ENCODE measurements at places on chromosomes 2 and 18.
A peak's percentile ranks its signal among the peaks of the same experiment; 100 is the strongest.

DNA sequence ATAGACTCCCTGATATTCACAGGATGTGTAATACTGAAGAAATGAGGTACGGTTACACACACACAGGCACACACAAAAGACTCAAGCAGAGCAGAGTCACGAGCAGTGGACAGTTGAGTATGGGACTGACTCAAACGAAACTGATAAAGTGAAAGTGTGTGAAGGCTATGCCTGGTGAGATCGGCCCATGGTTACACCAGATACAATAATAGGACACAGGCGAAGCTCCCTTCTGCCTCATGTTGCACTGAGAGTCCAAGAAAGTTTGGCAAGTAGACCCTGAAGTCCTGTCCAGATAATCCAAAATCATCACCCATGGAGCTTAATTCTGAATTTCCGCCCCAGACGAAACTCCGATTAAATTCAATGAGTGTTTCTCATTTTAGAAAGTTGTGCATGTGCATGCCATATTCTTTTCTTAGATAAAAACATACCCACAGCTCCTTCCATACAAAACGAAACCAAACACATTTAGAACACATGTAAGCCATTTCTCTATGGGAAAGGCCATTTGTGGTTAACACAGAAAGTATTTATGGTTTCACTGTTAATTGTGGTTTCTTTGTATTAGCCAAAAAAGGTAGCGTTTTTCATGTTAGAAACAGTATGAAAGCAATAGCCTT, 567.6 kb downstream of the PLCL1 start:
- DNase-seq: peak; percentile 68

DNA sequence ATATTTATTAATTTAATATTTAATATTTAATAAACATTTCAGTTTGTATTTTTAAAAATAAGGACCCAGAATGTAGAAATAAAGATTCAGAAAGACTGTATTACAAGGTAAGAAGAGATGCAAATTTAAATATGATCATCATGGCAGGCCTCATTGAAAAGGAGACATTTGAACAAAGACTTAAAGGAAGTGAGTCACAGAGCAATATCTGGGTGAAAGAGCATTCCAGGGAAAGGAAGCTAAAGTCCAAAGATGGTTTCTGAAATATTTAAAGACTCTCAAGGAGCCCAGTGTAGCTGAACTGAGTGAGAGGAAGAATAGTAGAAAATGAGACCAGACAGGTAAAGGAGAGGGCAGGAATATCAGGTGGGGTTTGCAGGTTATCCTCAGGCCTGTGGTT, 5.9 kb downstream of the SCYGR4 start:
- DNase-seq: peak; percentile 66

GRCh38 chr2:40049781-40050180, 270.7 kb upstream of the THUMPD2 start:
- peak; percentile 57 for DNase-seq

GRCh38 chr18:68414407-68414806, 300.5 kb downstream of the TMX3 start:
- DNase-seq: no peak

DNA sequence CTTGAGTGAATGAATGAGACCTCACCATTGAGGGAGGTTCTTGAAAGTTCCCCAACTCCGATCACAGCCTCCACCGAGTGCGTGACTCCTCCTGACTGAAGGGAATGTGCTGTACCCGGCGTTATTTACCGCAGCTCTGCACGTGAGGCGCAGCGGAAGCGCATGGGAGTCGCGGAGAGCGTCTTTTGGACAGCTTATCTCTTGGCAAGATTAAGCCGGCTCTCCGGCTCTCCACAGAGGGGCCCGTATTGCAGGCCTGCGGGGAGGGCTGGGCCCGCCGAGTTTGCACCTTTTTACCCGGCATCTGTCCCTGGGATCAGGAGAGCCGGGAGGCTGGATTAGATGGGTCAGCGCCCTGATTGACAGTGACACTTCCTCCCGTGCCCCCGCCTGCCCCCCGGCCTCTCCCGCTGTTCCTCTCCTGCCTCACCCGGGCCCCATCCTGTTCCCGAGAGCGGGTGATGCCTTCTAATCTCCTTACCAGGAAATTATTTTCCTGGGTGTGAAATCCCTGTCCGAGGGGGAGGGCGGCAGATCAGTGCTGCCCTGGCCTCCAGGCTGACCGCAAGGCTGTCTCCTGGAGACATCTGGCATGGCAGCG, 176.3 kb downstream of the INHBB start:
- DNase-seq: no peak

GRCh38 chr18:54717673-54718407, 110.4 kb upstream of the RAB27B start:
- DNase-seq: peak; percentile 18

- no peak for DNase-seq
These were observed 111.1 kb upstream of the CAB39 start for GRCh38 chr2:230601510-230601909.

DNA sequence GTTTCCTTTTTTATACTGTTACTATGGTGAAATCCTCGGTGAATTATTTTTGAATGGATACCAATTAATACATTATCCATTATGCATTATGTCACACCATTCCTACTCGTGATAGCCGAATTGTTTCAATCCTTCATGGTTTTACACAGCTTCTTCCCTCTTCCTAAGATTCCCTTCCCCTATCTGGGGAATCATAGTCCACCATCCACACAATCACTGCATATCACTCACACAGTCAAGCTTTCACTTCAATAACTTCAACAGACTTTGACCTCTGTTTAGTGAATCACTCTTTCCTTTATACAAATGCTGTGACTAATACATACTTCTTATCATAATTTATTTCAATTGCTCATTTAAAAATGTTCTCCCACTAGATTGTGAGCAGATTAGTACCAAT, 1108.1 kb upstream of the LRRTM1 start:
- DNase-seq: no peak

DNA sequence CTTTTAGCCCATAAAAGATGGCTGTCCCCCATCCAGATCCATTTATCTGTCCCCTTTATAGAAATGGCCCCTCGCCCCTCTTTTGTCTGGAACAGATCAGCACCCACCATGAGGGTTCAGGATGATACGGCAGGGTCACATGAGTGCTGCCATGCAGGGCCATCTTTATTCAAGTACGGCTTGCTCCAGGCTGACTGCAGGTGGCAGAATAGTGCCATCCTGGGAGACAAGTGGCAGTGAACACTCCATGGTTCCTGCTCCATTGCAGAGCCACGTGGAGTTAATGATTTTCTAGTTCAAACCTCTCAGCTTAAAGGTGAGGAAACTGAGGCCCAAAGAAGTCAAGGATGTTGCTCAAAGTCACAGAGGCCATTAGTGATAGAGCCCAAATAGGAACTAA, 180.6 kb downstream of the CLIP4 start:
- peak; percentile 24 for DNase-seq

- DNase-seq: peak; percentile 71
These were observed 26.9 kb upstream of the SLC66A3 start for GRCh38 chr2:11128243-11128951.

DNA sequence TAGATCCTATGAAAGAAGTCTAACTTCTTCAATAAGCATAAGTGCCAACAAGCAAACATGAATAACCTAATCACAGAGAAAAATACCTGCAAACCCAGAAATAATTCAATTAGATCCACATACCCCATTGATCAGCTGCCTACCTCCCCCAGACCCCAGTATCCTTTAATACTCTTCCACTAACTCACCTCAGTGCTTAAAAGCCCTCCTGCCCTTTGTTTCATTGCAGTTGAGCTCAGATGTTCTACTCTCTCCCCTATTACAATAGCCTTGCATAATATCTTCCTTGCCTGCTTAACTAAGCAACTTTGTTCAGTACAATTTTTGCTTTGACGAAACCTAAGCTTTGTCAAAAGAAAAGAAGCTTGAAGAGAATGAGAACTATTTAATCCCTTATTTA, 156.0 kb upstream of the ZC3H15 start:
- no peak for DNase-seq

- DNase-seq: no peak
These were observed 234.5 kb downstream of the VAPA start for GRCh38 chr18:10148189-10148929.

DNA sequence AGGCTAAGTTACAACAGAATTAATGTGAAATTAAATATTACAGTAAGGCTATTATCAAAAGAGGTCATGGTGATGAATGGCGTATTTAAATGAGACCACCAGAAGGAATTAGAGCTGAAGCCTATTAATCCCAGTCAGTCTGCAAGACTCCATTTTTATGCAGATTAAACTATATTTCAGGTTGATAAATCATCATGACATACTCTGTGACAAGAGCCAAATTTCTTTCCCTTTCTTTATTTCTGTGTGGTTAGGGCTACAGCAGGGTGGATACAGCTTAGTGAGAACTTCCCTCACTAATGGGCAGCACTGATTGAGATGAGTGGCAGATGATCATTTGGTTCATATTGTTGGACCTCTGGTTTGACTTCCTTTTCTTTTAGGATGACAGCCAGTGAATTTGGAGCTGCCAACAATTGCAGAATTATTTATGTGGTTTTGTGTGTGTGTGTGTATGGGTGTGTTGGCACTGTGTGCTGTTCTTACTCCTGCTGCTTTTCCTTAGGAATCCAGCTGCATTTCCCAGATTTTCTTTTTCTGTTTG, 481.3 kb downstream of the PIK3C3 start:
- no peak for DNase-seq

GRCh38 chr18:62881509-62882016, 166.2 kb downstream of the PHLPP1 start:
- DNase-seq: peak; percentile 95

DNA sequence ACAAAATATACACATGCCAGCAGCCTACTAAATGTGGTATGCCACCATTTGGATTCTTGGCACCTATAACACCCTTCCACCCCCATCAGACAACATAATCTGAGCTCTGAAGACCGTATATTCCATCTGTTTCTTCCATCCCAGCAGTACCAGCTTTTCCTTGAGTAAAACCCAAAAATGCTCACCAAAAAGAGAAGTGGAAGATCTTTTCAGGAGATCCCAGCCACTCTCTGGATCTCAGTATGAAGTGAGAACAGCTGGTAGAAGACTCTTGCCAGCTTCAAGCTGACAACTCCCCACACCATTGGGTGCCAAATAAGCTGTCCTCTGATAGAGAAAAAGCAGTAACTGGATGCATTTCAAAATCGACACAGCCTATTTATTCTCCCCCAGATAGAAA, 22.6 kb downstream of the REG1B start:
- DNase-seq: no peak

DNA sequence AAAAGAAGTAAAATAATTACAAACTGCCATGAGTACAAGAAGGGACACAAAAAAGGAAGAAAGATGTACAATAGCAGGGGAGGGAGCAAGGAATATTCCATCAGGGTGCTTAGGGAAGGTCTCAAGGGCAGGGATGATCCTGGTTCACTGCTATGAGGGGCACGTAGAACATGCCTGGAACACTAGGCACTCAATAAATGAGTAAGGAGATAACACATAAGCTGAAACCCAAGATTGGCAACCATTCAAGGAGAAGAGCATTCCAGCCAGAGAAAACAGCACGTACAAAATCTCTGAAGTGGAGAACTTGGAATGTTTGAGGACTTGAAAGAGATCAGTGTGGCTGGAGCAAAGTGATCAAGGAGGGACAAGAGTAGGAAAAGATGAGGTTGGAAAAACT, 103.2 kb downstream of the FAM161A start:
- DNase-seq: peak; percentile 61

DNA sequence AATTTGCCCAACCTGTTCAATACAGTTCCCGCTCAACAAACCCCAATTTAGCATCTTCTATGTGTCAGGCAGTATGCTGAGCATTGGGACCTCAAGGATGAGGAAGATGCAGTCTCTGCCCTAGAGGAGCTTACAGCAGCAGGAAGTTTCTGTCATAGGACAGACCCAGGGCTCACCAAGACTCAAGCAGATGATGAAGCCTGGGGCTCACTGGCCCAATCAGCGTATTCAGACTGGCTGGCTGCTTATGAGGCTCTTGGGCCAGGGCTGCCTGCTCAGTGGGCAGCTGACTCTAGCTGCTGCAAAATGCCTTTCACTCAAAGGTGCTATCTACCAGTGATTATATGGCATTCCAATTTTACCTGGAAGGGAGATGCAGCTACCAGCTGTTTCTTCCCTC, 2.1 kb downstream of the FAM178B start:
- DNase-seq: no peak

DNA sequence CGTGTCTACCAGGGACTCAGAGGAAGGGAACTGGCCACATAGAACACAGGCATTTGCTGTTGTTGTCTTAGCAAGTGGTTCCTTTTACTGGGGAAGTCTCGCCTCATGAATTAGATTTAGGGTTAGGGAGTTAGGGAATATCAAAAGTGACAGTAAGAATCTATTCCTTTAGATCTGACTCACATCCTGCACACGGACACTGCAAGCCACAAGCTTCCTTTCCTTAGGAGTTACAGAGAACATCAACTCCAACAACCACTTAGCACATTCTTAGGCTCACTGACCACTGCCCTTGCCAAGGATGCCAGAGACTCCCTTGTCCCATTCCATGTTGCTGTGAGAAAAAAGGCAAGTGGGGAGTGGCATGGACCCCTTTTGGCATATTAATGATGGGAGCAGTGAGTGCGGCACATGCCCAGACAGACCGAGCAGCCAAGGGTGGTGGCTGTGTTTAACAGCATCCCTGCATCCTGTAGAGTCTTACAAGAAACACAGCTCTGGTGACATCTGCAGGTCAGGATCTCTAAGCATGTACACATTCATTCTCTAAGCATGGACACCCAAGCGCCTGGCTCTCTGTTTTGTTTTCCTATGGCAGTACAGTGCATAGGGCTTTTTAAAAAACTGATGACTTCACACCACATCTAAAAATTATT, 745.6 kb upstream of the RAB6C start:
- peak; percentile 30 for DNase-seq

- no peak for DNase-seq
These were observed 180.2 kb upstream of the ALKAL2 start for GRCh38 chr2:467892-468647.

- no peak for DNase-seq
These were observed 15.8 kb upstream of the ATOH8 start for GRCh38 chr2:85737961-85738360.

DNA sequence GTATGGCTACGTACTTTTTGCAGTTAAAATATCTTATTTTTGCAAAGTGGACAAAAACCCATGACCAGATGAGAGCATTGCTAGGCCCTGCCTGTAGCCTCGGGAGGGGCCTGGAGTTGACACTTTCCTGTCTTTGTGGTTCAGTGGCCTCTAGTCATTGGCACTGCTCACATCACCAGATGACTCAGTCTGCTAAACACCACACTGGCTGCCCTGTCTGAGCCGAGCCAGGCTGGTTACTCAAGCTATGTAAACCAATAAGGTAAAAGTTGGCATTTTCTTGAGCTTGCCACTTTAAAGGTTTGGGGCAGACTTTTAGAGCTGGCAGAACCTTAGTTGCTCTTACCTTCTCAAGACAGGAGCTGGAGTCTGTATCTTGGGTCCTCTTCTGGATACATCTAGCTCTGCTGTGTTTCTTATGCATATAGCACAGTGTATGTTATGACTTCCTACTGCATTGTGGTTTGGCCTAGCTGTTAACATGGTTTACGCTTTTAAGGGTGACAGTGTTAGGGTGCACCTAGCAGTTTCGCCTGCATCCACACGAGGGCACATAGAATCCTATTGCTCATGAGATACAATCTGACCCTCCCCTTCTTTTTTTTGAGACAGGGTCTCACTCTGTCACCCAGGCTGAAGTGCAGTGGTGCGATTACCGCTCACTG, 76.4 kb downstream of the AP1S3 start:
- DNase-seq: peak; percentile 76
